Activated CD4-positive, alpha-beta T cell treated with anti-CD3 and anti-CD28 coated beads for 1 hour (primary cell): ENCODE measurements at places on chromosomes 11 and 22.
A peak's percentile ranks its signal among the peaks of the same experiment; 100 is the strongest.

DNA sequence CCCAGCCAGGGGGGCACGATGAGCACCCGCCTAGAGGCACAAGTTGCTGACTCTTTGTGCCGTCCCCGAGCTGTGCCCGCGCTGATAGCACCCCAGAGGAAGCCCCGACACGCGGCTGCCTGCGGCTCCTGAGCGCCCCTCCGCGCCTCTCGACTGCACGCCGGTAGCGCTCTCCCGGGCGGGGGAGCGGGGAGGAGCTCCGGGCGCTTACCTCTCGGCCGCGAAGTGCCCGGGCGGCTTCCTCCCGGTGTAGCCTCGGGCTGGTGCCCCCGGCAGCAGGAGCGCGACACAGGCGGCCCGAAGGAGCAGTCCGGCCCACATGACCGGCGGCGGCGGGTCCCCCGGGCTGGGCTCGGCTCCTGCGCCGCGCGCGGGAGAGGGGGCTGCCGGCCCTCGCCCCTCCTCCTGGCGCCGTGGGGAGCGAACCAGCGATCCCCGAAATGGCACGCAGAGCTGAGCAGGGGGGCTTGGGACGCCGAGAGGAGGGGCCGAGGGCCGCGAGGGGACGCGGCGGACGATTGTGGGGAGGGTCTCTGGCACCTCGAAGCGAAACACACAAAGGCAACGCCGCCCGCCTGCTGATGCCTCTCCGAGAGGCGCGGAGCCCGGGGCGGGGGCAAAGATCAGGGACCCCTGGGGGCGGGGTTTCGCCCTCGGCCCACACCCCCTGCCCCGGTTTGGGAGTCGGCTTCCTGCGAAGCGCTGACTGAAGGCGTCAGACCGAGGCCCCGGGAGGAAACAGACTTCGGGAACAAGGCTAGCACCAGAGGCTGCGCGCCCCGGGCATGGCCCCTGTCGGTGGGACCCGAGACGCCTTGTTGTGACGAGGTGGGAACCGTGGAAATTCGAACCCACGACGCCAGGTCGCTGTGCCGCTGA, at the start of gene VWCE:
VWCE (minus strand) TSS at position 600 of the 879 bp plus-strand sequence; CDS start at position 321, 279 bp downstream.
- peak; percentile 44 for DNase-seq

- DNase-seq = no peak
Observed at GRCh38 chr22:46240073-46240472, 10.0 kb downstream of the CDPF1 start.

- DNase-seq = no peak
Observed at GRCh38 chr11:99865951-99866350, 821.1 kb upstream of the ARHGAP42 start.

- no peak for DNase-seq
Observed at GRCh38 chr11:86749376-86749775, 51.0 kb upstream of the PRSS23 start.

- DNase-seq = no peak
Observed at GRCh38 chr22:19035474-19036228, 86.6 kb downstream of the DGCR2 start.

DNA sequence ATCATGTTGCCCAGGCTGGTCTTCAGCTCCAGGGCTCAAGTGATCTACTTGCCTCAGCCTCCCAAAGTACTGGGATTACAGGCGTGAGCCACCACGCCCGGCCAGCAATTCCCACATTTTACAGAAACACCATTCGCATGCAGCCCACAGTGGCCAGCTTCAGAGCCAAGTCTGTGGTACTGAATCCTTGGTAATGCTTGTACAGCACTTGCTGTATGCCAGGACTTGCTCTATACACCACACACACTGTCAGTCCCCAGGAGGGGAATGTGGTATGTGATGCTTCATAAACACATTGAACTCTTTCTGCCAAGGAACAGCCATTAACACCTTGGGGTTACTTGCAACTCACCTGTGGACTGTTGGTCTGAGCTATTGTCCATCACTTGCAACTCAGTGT, 119.4 kb downstream of the MED15 start:
- no peak for DNase-seq

DNA sequence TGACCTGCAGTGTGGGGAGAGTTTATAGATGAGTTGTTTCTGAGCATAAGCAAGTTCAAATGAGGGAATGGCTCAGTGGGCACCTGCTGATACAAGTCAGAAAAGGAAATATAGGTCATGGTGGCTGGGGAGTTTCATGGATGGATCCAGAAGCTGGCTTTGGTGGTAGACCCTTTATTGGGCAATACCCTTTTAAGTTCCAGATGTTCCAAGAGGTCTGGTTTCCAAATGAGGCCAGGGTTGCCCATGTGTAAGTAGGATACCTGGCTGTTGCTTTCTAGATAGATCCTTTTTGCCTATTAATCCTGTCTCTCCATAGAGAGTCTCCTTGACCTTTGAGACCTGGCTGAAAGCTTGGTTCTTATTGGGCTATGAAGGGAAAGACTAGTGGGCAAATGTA, 2.2 kb downstream of the STIM1 start:
- no peak for DNase-seq

GRCh38 chr11:131855320-131855719, 484.9 kb downstream of the NTM start:
- DNase-seq = no peak

DNA sequence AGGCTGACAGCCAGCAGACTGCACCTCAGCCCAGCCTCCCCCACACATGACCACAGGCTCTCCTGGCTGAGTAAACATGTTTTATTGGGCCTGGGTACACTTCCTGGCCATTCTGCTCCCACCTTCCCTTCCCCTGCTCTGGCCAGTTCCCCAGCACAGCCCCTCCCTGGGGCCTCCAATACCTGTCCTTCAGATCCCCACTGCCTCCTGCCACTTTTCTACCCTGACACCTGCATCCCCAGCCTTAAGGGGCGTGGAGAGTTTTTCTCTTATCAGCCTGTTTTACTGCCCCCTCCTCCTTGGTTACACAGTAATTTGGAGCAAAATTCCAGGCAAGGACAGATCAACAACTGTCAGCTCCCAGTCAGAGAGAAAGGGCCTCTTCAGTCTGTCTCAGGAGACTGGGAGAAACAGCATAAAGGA, at the start of gene ISX:
ISX (plus strand) TSS at position 363 of the 423 bp plus-strand sequence. CDS start 930 bp downstream, outside the sequence.
- no peak for DNase-seq

- DNase-seq = no peak
Observed at GRCh38 chr22:42167066-42167465, 36.5 kb upstream of the CYP2D6 start.
